Astrocyte of the hippocampus (primary cell): ENCODE measurements at places on chromosomes 12 and 14.

GRCh38 chr12:15856097-15856982 is 25.8 kb upstream of the STRAP start:
- peak; percentile 80 for DNase-seq

- DNase-seq: no peak
These were observed 30.3 kb downstream of the TC2N start for GRCh38 chr14:91837076-91837475.

DNA sequence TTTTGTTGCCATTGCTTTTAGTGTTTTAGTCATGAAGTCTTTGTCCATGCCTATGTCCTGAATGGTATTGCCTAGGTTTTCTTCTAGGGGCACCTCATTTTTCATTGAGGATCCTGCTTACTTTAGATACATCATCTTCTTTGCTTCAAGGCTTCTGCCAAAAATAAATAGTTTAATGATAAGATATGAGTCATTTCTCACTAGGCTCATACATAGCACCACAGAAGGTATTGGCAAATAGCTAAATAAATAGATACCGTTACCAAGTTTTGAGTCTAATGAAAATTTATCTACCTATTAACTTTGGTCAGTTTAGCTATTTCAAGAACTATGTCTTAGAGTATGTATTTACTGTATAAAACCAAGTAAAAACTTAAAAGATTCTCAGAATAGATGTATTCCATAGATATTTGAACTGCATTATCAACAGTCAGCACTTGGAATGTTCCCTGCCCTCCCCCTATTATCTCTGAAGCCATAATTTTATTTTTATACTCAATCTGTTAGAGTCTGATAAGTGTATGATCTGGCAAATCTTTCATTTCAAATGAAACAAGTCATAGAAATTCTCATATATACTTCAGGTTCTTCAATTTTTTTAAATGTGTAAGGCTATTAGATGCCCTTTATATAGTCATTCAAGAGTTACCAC is 310.2 kb downstream of the CCDC91 start:
- DNase-seq: no peak

DNA sequence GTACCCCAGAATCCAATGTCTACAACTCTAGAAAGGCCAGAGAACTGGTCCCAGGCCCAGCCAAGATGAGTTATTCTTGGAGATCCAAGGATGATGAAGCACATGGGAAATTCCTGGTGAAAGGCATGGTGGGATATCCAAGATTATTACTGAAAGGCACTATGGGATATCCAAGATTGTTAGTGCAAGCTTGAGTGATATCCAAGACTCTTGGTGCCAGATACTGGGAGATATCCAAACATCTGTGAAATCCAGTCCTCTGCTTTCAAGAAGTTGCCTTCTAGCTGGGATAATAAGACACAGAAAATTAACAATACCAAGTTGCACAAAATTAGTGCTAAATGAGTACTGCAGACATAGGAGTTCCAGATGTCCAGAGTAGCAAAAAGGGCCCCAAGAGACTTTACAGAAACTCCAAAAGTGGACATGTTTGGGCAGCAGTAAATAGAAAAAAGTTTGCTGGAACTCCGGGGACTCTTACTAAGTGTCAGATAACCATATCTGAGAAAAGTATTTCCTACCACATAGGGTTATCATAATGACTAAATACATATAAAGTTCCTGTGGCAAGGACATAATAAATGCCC is 34.6 kb downstream of the PHLDA1 start:
- no peak for DNase-seq

- peak; percentile 47 for DNase-seq
These were observed 1200.2 kb downstream of the LRFN5 start for GRCh38 chr14:42806909-42807315.

DNA sequence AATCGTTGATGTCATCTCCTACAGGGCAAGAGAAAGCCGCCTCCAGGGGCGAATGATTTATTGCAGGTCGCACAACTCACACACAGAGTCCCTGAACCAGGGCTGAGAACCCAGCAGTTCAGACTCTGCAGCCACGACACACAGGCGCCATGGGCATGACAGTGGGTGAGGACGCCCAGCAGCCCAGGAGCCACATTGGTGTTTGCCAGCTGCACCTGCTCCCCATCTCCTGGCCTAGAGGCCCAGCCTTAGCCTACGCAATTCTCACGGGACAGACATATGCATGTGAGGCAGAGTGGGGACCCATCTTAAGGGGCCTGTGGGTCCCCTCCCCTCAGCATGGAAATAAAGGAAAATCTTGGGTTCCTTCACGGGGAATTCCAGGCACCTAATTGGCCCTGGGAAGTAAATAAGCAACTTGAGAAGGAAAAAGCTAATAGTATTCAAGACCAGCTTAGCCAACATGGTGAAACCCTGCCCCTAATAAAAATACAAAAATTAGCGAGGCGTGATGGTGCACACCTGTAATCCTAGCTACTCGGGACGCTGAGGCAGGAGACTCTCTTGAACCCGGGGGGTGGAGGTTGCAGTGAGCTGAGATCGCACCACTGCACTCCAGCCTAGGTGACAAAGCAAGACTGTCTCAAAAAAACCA is 69.3 kb downstream of the RIMBP2 start:
- no peak for DNase-seq

DNA sequence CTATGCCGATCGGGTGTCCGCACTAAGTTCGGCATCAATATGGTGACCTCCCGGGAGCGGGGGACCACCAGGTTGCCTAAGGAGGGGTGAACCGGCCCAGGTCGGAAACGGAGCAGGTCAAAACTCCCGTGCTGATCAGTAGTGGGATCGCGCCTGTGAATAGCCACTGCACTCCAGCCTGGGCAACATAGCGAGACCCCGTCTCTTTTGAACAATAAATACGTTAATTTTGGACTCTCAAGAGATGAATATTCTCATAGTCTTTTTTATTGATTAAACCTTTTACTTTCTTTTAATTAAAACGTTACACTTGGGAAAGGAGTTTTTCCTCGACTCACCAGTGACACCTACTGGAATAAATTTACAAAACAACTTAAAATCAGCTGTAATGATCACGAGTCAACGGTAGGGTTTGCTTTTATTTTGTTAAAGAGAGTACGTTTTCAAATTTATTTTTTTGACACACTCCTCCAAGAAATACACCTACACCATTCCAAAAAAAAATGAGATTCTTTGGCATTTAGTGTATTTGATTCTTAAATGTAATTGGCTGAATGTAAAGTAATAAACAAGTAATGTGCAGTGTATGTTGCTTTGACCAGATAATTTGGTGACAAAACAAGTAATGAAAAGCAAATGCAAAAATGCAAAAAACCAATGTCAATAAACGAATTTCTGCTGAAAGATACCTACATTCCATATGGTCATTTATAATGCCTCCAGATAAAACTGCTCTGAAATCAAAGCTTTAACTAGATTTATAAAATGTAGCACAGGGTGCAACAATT is 687 bp upstream of the RPS29 start:
- peak; percentile 83 for DNase-seq

DNA sequence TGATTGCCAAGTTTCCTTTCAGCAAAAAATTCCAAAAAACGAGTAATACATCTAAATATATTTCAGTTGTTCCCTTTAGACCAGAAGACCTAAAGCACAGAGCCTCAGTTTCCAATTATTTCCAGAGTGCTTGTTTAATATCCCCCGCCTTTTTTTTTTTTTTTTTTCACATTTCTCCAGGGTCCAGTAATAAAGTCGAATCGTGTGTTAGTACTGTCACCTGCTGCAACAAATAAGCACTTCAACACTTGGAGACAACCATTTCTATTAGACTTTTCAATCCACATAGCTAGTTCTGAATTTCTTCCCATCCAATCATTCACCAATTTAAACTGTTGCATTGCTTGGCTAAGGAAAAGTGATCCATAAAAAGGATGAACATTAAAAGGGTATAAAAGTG is 13.6 kb downstream of the PDE6H start:
- no peak for DNase-seq

DNA sequence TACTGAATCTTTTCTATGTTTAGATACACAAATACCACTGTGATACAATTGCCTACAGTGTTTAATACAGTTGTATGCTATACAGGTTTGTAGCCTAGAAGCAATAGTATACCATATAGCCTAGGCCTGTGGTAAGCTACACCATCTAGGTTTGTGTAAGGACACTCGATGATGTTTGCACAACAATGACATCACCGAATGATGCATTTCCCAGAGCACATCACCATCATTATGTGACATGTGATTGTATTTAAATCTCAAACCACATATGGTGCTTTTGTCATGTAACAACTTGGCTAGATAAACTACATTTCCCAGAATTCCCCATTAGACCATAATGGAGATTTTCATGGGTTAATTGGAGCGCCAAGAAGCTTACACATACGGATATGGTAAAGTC is 128.4 kb upstream of the CPNE8 start:
- no peak for DNase-seq

- DNase-seq: peak; percentile 20
These were observed 141.7 kb upstream of the GARIN6 start for GRCh38 chr12:99505805-99506204.

- no peak for DNase-seq
These were observed 365.0 kb downstream of the CCER1 start for GRCh38 chr12:90589956-90590355.

DNA sequence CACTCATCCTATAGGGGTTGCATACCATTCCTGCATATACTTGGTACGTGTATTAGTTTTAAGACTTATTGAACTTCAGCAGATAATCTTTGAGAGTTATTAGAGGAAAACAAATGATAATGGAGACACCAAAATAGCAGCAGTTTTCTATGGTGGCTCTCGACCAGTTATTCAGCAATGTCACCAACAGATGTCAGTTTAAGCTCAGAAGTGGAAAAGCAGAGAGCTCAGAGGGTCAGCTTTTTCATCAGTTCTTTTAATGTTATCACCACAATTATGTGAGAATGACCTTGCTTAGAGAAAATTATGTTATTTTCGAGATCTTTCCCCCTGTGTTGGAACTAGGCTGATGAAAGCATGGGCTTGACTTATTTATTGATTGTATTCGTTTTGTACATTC is 32.0 kb downstream of the PTPN11 start:
- no peak for DNase-seq

DNA sequence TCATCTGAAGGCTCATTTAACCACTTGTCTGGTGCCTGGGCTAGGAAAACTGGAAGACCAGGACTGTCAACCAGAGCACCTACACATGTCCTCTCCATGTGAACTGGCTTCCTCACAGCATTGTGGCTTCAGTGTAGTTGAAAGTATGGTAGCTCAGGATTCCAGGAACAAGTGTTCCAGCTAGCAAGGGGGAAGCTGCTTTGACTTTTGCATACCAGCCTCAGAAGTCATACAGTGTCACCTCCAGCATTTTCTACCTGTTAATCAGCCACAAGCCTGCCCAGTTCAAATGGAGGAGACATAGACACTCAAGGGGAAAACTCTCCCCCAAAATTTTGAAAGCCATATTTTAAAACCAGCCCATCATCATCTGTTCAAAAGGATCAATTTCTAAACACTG is 212.8 kb upstream of the CAND1 start:
- DNase-seq: peak; percentile 7

GRCh38 chr14:104515059-104515810 is 64.3 kb upstream of the C14orf180 start:
- DNase-seq: no peak

GRCh38 chr12:45518291-45519235 is 210.9 kb upstream of the ARID2 start:
- no peak for DNase-seq

DNA sequence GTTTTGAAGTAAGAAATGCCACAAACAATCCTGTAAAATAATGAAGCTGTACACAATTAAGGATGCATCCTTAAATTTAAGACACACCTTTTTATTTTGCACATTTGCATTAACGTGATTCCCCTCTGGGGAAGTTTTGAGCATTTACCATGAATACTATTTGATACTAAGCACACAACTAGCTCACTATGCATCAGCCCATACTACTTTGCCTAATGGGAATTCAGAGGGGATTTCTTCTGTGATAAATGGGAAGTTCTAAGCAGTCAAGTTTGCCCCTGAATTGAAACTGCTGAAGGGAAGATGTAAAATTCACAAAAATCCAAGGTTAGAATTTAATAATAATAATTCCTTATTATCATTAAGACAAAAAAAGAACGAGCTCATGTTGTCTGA is 27.4 kb downstream of the SINHCAF start:
- no peak for DNase-seq

- DNase-seq: peak; percentile 95
These were observed 55.8 kb downstream of the CMAS start for GRCh38 chr12:22101749-22102243.
